ENCODE measurements at places on chromosomes 16 and 17.

GRCh38 chr16:50489182-50489581 is 59.0 kb upstream of the NKD1 start:
- no peak for DNase-seq

- DNase-seq = no peak
These were observed 100.8 kb upstream of the CORO6 start for GRCh38 chr17:29723278-29724047.

DNA sequence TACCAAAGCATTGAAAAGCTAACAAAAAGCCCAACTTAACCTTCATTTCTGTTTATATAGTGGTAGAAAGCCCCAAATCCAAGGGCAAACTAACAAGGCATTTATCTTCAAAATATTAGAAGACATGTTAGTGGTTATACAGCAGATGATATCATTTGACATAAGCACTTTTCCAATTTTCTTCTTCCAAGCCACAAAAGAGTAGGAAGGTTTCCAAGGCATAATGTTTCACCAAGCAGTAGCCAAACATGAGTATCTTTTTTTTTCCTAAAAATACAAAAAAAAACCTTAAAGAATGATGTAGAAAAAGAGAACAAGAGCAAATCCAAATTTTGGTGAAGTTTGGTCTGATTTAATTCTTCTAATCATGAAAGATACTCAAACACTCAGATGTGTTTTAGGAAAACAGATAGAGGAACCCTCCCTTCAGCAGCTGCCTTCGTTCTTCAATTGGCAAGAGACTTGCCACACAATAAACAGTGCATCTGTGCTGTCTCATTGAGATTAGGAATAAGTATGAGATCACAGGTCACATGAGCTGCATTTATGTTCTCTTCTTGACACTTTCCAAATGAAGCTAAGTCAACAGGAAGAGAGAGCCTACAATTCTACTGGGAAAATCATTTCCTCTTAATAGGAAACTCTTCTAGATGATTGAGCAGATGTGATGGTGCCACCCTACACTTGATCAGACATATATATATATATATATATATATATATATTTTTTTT is 106.7 kb downstream of the TTC19 start:
- DNase-seq = no peak

GRCh38 chr17:56883616-56884015 is 30.2 kb downstream of the TRIM25 start:
- DNase-seq = no peak

GRCh38 chr17:40072040-40072734 is 9.4 kb downstream of the THRA start:
- DNase-seq = no peak

DNA sequence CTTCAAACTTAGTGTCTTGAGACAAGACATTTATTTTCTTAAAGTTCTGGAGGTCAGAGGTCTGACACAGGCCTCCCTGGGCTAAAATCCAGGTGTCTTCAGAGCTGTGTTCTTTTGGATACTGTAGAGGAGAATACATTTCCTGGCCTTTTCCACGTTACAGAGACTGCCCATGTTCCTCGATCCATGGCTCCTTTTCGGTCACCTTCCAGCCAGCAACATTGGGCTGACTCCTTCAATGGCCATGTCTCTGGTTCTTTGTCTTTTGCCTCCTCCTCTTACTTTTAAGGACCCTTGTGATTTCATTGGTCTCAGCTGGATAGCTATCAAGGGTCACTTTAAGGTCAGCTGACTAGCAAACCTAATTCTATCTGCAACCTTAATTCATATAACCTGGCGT is 212.4 kb downstream of the WWOX start:
- no peak for DNase-seq

DNA sequence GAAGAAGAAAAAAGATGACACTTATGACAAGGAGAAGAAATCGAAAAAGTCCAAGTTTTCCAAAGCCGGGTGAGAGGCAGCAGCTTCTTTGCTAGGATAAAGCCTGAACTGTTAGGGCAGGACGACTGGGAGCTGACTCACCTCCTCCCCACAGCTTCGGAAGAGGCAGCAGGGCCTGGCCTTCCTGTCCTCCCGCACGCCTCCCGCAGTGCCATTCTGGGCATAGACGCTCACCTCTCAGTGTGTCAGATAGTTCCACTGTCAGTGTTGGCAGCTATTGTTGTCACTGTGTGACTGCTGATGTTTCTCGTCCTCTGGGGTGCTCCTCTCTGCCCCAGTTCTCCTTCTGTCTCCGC is 12.6 kb downstream of the UBN1 start:
- DNase-seq = no peak

GRCh38 chr16:14640538-14640937 is 7.8 kb downstream of the BFAR start:
- DNase-seq = no peak
